ENCODE measurements at places on chromosomes 11 and 22.

DNA sequence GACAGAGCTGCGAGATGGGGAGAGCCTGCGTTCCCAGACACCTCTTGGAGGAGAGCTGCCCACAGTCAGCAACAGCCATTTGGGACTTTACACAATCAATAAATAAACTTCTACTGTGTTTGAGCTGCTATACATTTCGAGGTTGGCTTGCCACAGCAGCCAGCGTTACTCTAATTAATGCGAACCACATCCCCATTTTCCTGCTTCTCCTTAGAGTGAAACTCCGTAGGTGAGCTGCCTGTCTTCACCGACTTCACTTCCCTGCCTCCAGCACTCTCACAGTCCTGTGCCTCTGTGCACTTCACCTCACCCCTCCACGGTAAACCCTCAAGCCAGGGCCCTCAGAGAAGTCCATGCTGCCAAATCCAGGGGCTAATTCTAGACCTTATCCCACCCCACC is 5.9 kb upstream of the SLC22A12 start:
- no peak for DNase-seq

GRCh38 chr11:87548797-87549196 is 511.1 kb downstream of the TMEM135 start:
- no peak for DNase-seq

DNA sequence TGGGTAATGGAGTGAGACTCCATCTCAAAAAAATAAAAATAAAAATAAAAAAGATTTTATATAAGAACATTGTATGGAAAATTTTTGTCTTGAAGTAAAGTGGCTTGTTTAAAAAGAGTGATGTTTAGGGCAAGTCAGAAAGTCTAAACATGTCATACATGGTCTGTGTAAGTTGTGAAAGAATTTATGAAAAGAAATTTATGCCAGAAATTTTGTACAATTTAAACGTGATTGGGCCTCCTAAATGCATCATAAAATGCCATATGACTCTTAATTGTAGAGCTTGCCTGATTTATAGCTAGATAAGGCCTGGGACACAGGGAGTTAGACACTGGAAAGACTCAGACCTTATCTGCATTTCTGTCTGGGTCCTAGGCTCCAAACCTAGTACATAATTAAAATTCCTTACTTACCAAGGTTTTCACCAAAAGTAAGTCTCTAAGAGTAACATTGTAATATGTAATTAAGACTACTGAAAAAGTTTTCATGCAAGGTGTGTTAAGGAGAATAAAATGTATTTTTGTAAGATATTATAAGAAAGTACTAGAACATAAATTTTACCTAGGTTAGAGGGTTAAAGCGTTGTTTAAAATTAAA is 110.5 kb downstream of the AASDHPPT start:
- DNase-seq, result no peak

- DNase-seq, result no peak
These were observed 25.0 kb downstream of the TIMP3 start for GRCh38 chr22:32826537-32826936.

GRCh38 chr22:48578138-48579042 is 1249.3 kb downstream of the BRD1 start:
- no peak for DNase-seq

GRCh38 chr11:61349916-61350315 is 11.8 kb downstream of the CYB561A3 start:
- DNase-seq, result no peak

DNA sequence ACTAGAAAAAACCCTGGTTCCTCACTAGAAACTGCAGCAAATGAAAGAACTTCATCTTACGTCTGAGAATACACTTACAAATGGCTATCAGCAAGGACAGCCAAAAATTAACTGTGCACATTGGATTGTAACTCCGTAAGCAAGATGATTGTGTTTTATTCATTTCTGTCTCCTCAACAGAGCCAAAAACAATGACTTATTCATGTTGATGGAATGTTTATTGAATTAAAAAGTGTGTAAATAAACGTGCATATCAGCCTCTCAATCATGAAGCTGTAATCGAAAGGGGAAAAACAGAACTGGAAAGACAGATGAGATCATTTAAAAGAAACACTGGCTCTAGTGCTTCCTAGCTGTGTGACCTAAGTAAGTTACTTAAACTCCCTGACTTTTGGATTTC is 307.5 kb upstream of the ZC3H12C start:
- no peak for DNase-seq

Measured in stimulated activated CD4-positive, alpha-beta T cell treated with anti-CD3 and anti-CD28 coated beads, Interleukin-12 subunit alpha, Interleukin-12 subunit beta, amount 100 ng/mL, for 48 hours (primary cell).